NCI-H2107 (cell line): ENCODE measurements at places on chromosomes 5 and 9.
A peak's percentile ranks its signal among the peaks of the same experiment; 100 is the strongest.

GRCh38 chr9:10341057-10341456 is 271.7 kb downstream of the PTPRD start:
- DNase-seq, result no peak

DNA sequence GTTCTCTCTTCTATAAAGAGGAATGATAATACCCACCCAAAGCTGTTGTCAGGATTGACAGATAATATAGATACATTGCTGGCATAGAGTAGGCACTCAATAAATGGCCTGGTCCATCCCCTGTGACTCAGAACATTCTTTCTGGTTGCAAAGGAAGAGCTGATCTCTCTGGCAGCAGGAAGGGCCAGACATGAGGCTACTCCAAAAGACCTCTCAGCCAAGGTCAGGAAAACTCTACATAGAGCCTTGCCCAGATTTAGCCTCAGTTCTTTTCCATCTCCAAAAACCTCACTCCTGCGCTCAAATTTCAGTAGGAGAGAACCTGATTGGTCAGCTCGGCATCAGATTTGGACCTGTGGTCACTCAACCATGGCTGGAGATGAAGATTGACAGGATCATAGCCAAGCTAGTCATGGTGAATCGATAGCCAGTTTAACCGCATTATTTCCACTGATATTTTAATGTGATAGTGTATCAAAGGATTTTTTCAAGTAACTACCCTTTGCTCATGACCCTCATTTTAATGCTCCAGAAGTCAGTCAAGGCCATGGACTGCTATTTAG is 319.6 kb downstream of the DRD1 start:
- no peak for DNase-seq

- peak; percentile 37 for DNase-seq
These were observed 107.7 kb downstream of the TENT4A start for GRCh38 chr5:6820851-6821479.

GRCh38 chr9:8895106-8895860 is 1095.7 kb upstream of the DMAC1 start:
- DNase-seq, result no peak

DNA sequence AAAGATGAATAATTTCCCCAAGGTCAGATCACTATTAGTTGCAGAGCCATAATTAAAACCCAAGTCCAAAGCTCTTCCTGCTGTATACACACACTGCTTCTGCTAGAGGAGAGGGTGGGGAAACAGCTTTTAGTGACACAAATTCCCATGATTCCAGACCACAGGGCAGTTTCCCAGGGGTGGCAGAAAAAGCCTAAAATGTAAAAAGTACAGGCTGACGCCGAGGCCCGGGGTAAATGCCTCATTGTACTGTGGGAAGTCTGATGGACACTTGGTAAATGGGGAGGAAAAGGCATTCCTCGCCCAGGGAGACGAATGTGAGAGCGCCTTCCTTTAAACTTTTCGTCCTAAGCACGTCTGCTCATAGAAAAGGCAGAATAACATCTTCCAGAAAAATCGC is 65.7 kb downstream of the DENND1A start:
- no peak for DNase-seq

DNA sequence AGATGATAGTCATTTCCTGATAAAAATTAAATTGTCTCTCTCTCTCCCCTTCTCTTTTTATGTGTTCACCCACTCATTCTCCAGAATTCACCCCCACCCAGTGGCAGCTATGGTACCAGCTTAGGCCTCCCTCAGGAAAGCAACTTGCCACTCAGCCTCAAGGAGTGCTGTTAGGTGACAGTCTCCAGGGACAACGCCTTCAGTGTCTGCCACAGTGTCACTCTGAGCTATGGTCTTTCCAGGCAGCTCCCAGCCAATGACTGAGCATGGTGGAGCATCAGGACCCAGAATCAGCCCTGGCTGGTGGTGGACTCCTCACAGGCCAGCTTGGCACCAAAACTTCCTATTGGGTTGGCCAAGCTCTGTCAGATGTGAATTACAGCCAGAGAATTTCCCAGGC is 140.9 kb upstream of the PIK3R1 start:
- DNase-seq, result no peak

DNA sequence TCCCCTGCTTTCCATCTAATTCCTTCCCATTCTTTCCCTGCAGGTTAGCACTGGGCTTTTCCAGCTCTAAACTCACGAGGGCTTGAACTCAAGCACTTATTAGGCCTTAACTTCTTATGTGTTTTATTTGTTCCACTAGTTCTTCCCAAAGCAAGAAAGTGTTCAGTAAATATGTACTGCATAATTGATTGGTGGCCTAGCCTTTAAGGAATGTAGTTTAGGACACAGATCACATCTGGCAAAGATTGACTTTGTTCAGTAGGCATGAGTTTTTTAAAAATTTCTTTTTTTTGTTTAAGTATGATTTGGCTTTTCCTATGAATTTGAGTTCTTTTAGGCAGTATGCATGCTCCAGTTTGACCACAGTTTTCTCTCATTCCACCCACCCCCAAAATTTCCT is 285.2 kb downstream of the NPR3 start:
- DNase-seq, result no peak

DNA sequence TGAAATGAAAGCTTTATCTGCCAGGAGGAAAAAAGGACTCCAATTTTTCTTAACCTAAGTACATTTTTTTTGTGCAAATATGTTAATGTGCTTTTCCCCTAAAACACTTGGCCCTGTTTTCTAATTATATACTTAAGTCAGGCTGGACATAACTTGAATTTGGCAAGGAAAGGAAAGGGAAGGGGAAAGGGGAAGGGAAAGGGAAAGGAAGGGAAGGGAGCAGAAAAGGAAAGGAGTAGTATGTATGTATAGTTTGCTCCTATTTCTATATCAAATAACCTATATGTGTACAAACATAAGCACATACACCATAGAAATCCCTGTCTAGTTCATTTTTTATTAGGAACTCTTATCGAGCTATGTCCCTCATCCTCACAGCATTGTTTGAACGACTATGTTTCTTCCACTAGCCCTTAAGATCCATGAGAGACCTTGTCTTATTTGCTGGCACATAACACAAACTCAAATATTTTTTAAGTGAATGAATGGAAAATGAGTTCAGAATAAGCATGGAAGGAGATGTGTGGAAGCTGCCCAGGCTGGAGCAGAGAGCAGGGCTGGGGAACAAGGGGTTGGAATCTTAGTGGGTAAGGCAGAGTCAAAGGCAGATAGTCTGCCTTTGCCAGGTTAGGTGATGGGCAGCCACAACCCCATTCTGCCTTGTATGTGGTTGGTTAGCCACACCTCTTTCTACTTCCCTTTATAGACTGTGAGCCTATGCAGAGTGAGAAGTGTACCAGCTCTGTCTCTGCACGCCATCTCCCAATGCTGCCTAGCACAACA is 70.0 kb downstream of the KLHL3 start:
- no peak for DNase-seq

GRCh38 chr5:173238312-173239232 is 3.6 kb upstream of the NKX2-5 start:
- no peak for DNase-seq

- no peak for DNase-seq
These were observed 176.1 kb downstream of the TRPM3 start for GRCh38 chr9:70945301-70945700.

- no peak for DNase-seq
These were observed 41.8 kb upstream of the LHFPL2 start for GRCh38 chr5:78690253-78690972.

DNA sequence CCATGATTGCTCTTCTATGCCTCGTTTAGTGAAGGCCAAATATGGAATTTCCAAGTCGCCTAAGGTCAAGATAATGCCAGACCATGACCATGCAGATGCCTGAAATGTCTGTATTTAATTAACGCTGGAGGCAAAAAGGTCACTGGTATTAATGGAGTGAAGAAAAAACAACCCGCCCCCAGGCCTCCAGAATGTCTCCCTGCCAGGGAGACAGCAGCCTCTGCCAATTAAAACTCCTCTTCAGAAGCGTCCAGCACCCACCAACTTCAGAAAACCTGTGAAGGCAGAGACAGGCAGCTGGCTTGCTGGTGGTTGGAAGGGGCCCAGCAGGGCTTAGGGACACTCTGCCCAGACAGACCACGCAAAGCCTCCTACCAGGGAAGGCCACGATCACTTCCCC is 94.4 kb downstream of the VAV2 start:
- no peak for DNase-seq

DNA sequence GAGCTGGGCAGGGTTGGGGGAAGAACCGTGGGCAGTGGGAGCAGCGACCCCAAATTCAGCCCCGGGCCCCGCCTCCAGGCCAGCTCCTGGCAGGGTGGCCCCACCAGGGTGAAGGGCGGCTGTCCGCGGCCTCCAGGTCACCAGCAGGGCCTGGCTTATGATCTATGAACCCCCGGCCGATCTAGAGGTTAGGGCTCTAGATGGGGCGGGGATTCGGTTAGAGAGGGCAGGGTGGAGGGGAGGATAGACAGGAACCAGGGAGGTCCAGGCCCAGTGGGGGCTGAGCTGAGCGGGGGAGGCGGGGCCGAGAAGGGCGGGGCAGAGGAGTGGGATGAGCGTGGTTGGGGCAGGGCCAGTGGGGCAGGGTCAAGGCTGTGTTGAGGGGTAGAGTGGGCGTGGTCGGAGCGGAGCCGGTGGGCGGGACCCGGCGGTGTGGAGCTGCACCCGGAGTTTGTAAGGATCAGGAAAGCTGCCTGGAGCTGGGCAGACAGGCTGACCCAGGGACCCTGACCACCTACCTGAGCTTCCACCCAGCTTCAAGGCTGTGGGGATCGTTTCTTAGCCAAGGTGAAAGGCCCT is 29.3 kb upstream of the OBP2B start:
- DNase-seq, result no peak

DNA sequence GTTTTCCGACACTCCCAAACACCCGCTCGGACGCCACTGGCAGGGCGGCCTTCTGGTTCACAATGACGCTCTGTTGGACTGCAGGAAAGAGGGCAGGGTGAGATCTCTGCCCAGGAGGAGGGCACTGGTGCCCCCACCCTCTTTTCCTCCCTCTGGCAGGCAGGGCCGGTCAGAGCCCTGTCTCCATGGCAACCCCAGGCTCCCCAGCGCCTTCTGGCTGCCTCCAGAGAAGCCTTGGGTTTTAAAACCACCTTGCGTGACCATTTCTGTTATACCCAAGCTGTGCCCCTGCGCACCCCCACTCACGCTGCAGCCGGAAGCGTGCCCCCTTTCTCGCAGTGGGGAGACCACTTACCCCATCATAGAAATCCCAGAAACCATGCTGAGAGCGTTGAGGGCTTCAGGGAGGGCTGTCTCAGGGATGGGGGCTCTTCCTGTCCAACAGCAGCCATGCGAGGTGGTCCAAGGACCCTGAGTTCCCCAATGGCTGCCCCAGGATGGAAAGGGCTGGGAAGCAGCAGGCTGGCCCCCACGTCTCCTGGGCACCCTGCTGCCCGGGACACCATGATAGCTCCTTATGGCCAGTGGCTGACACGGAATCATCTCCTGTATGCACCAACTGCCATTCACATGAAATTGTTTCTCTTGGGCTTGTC is 7.3 kb downstream of the C9orf50 start:
- no peak for DNase-seq

DNA sequence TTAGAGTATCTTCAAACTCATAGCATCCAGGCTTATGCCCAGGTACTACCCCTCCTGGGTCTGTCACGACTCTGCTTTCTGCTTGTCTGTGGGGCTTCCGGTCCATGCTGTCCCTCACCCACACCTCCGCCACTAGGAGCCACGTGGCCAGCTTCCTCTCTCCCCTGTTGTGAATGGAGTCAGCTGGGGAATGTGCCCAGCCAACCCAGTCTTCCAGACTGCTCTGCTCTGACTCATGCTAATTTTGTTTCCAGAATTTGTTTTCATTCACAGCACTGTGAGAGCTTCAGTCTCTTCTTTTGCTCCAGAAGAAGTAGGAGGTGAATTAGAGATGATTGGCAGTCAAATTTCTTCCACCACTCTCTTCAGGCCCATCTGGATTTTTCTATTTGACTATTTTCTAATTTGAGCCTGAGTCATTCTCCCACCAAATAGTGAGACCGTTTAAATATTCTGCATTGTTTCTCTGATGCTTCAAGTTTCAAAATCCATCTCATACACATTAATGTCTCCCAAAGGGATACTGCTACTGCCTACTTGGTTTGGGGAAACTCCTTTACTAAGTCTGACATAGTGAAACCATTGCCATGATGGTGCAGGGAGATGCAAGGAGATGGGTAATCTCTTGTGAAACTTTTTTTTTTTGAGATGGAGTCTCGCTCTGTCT is 424.1 kb upstream of the KIF2A start:
- DNase-seq, result no peak

DNA sequence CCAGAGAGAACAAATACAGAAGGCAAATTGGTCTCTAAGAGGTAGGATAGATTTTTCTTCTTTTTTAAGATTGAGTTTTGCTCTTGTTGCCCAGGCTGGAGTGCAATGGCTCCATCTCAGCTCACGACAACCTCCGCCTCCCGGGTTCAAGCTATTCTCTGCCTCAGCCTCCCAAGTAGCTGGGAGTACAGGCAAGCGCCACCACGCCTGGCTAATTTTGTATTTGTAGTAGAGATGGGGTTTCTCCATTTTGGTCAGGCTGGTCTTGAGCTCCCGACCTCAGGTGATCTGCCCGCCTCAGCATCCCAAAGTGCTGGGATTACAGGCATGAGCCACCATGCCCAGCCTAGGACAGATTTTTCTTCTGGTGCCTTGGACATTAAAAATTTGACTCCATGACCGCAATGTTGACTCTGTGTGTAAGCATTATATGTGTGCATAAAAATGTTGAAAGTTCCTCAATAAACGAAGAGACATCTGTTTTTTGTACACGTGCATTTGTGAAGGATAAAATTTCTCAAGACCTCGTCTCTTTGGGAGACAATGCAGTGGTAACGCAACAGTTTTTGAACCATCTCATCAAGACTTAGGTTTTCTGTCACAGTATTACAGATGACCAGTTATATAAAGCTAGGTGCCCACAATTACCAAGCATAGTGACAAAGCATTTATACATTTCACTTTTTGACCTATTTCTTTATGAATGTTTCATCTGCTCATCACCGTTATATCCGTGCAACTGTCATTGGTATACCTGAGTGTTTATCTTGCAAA is 17.4 kb downstream of the VCP start:
- no peak for DNase-seq

GRCh38 chr5:167861129-167861927 is 430.1 kb upstream of the WWC1 start:
- no peak for DNase-seq

GRCh38 chr5:113336975-113337374 is 97.8 kb downstream of the TSSK1B start:
- DNase-seq, result no peak

DNA sequence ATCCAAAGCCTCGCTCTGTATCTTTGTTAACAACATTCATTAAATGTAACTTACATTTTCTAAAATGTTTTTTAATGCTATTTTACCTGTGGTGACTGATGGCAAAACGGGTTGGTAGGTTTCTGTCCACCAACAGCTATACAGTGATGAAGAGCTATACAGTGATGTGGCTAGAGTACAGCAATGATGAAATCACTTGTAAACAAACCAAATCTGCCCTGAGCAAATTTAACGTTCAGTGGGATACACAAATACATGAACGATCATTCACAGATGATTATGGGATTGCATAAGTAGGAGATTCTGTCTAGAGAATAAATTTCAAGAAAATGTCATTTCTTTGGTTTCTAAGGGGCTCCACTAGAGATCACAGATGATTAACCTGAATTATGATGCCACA is 132.7 kb downstream of the MPDZ start:
- no peak for DNase-seq

- no peak for DNase-seq
These were observed 12.8 kb upstream of the PDZD2 start for GRCh38 chr5:31626156-31626555.
